ENCODE measurements at places on chromosomes 1 and 21.
A peak's percentile ranks its signal among the peaks of the same experiment; 100 is the strongest.

- no peak for DNase-seq
Measured at GRCh38 chr1:207009182-207009850, 23.2 kb downstream of the C1orf116 start.

DNA sequence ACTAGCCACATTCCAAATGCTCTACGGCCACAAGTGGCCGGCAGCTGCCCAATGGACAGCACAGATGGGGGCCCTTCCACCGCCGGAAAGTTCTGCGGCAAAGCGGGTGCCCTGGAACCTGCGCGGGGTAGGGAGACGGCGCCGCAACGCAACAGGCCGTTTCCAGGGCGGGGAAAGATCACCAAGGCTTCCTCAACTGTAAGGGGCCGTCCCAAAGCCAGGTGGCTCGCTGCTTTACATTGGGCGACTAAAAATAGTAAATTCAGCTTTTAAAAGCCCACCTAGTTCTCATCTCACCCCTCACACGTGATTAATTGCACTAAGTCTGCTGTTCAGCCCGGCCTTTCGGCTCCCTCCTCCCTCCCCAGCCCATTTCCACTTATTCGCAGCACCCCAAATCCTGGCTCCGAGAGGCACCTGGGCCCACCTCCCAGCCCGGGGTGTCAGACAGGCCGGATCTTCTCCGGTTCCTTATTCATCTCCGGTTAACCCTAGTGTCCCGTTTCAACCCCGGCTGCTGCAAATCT is 643 bp downstream of the CFAP298 start:
- DNase-seq: peak; percentile 10

DNA sequence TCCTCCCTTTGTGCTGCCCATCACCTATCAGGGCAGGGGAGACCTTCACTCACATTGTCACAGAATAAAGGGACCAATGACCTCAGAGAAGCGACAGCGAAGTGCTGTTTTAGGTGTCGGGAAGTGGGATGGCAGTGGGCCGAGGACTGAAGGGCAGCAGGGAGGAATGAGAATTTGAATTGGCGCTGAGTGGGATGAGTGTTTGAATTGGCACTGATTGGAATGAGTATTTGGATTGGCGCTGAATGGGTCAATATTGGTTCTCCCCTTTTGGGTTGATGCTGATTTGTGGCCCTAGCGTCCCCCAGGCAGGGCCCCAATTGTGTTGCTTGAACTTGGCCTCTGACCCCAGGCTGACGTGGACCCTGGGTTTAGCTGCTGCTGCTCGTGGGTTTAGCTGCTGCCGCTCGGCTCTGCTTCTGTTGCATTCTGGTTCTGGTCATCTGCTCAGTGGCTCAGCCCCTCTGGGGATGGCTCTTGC is 12.4 kb upstream of the UMODL1 start:
- DNase-seq: no peak

GRCh38 chr1:150902751-150903150 is 15.8 kb downstream of the CTXND2 start:
- DNase-seq: no peak

- DNase-seq: no peak
Measured at GRCh38 chr21:38721055-38721454, 84.7 kb upstream of the ETS2 start.

GRCh38 chr1:208919371-208919770 is 664.1 kb upstream of the CAMK1G start:
- no peak for DNase-seq

DNA sequence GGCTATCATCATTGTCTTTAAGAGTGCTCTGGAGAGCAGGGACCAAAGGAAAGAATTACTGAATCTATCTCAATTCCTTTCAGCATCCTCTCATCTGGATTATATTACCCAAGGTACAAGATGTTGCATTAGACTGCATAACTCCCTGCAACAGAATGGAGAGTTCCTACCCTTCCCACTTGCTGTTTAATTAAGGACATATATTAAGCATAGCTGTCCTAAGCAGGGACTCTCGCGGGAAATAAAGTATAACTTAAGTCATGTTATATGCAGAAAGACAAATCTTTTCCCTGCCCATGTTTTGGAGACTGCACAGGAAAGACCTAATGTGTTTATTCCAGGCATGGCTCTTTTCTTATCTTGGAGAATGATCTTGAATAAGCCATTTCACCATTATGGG is 6.8 kb upstream of the JAM2 start:
- no peak for DNase-seq

DNA sequence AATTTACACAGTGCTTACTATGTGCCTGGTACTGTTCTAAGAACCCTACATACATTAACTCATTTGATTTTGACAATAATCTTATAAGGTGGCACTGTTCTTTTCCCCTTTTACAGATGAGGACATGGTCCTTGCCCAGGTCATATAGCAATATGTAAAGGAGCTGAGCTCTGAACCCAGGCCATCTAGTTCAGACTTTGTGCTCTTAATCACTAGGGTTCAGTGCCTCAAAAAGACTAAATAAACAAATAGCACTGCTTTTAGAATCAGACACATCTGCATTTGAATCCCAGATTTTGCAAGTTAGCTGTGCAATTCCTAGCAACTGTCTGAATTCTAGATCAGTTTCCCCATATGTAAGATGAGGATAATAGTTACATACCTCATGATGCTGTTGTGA is 8.7 kb upstream of the BCAR3 start:
- DNase-seq: no peak

GRCh38 chr1:21906173-21907078 is 30.7 kb downstream of the HSPG2 start:
- DNase-seq: no peak

GRCh38 chr1:91803847-91804545 is 82.0 kb downstream of the TGFBR3 start:
- peak; percentile 74 for DNase-seq

DNA sequence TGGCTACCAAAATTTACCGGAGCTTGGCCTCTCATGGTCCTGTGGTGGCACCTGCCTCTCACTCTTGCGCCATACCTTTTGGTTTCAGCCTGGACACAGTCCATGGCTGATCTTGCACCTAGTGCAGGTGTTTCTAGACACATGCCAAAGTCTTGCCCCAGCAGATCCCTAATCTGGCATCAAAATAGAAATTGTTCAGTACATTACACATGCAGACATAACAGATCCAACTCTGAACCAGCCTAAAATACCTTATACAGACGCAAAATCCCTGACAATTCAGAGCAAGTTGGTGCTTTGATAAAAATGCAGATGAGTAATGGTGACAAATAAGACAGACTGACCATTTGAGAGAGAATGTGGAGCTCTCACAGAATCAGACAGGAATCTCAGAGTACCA is 44.1 kb downstream of the NGF start:
- no peak for DNase-seq

GRCh38 chr21:45393021-45393420 is 11.9 kb upstream of the COL18A1 start:
- DNase-seq: no peak

DNA sequence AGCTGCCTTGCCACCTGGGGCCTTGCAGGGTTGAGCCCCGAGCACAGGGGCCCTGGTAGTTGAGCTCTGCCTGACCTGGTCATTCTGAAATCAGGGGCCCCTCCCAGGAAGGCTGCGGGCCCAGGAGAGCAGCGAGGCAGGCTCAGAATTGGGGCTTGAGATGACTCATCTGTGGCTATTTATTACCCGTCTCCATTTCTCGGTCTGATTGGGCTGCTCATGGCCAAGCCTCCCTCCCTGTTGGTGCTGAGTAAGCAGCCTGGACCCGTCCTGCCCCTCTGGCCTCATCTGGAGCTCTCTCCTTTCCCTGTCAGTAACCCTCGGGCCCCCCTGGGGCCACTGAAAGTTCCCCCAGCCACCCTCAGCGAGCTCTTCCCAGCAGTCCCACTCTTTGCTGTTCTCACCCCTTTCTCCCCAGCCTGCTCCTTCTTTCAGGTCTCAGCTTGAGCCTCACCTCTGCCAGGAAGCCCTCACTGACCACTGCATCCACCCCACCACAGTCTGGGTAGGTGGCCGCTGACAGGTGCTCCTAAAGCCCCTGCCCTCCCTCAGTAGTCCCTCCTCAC is 11.0 kb upstream of the TNFRSF8 start:
- DNase-seq: no peak

DNA sequence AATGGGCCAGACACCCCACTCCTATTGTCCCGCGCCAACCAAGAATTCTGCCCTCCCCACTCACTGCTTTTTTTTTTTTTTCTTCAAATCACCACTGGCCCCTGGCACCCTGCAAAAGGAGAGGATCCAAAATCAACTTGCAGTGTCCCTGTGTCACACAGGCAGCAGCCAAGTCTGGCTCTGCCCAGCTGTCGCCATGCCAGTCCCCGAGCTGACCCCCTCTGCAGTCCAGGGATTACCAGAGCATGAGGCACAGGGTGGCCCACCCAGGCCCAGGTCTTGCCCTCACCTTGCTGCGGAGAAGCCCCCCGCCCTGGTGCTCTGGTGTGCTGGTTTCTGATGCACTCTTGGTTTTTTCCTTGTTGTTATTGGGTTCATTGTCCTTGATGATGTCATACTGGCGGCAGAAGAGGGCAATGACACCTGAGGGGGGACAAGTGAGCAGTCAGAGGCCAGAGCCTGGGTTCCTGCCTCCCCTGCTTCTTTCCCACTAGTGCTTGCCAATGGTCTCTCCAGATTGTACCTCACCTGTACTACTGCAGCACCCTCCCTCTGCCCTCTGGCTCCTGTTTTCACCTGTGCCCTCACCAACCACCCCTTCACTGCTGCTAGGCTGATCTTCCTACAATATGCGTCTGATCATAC is 6.2 kb downstream of the FNDC5 start:
- DNase-seq: no peak

GRCh38 chr1:160711602-160712311 is at the start of gene CD48:
TSS of gene CD48 (minus strand) at chr1:160711822. CDS start at chr1:160711763, 59 bp downstream.
- DNase-seq: no peak

- DNase-seq: no peak
Measured at GRCh38 chr1:29298246-29298645, 61.9 kb downstream of the PTPRU start.

DNA sequence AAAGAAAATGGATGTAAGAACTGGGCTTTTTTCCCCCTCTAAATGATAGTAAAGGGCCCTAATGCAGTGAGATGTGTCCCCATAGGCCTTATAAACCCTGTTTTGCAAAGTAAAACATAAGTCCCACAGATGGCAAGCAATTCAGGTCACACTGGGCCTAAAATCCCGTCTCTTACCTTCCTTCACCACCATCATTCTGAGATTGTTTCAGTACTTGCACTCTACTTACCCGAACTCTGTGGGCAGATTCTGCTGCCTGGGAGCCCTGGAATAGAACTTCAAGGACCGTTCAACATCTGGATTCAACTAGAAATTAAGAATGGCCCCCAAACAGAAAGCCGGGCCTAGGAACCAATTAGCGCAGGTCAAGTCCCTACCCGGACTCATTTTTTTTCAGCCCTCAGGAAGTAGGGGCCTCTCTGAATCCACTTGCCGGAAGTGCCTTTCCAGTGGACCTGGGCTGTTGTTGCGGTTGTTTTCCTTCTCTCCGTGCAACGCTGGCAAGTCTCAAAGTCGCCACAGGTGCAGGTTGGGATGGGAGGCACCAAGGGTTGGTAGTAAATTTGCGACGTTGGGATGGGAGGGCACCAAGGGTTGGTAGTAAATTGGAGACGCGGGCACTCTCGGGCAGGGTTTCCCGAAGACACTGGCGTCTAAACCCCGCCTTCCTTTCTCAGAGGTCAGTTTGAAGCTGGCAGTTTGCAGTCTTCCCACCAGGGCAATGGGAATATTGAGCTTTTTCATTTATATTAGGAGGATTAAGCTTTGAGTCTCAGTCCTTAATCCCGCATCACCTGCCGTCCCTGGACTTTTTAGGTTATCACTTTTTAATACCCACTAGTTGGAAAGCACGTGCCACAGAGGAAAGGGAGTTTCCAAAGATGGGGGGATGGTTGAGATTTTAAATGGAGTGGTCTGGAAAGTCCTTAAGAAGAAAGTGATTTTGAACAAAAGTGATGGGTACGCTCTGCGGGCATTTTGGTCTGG is at the start of gene TMEM69:
Gene TMEM69 (plus strand): TSS at position 428 of the 987 bp plus-strand sequence. CDS start 2,888 bp downstream, outside the sequence.
- peak; percentile 78 for DNase-seq

DNA sequence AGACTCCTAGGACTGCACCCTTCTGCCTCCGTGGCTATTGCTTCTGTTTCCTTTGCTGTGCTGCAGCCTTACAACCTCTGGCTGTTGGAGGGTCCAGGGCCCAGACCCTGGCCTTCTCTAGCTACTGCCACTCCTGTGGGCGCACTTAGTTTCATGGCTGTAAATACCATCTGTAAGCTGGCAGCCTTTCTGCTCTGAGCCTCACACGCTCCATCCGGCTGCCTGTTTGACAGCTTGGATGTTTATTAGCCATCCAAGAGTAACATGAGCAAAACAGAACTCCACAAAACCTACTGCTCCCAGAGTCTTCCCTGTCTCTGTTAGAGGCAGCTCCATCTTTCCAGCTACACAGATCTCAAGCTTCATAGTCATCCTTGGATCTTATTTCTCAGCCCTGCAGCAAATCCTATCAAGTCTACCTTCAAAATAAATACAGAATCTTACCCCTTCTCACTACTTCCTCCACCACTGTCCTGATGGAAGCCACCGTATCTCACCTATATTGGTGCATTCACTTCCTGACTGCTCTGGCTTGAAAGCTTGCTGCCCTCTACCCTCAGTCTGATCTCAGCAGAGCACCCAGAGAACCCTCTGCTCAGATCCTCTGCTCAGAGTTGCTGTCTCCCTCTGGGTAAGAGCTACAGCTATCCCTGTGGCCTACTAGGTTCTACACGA is 19.1 kb downstream of the SLC25A33 start:
- DNase-seq: no peak

DNA sequence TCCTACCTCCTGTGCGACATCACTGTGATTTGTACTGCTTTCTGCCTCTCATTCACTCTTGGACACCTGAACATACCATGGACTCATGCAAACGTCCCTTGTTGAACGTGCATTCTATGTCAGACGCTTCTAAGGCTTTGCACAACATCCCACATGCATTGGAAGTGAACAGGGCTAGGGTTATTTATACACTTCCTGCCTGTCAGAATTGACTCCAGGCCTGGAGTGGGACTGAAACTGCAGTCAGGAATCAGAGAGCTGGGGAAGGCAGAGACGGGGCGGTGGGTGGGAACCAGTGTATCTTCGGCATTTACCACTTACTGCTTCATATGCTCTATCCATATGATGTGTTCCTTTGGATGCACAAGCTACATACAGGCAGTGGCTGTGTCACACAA is 81.4 kb upstream of the GALNT2 start:
- DNase-seq: no peak

GRCh38 chr1:26158908-26159742 is at the start of gene FAM110D:
TSS of gene FAM110D (plus strand) at chr1:26159079. CDS start at chr1:26161292, 2,213 bp downstream.
- DNase-seq: no peak
